Stimulated activated CD4-positive, alpha-beta T cell treated with anti-CD3 and anti-CD28 coated beads, TNF-alpha, amount 100 ng/mL, for 1 hour (primary cell): ENCODE measurements at places on chromosomes 5 and 9.
A peak's percentile ranks its signal among the peaks of the same experiment; 100 is the strongest.

DNA sequence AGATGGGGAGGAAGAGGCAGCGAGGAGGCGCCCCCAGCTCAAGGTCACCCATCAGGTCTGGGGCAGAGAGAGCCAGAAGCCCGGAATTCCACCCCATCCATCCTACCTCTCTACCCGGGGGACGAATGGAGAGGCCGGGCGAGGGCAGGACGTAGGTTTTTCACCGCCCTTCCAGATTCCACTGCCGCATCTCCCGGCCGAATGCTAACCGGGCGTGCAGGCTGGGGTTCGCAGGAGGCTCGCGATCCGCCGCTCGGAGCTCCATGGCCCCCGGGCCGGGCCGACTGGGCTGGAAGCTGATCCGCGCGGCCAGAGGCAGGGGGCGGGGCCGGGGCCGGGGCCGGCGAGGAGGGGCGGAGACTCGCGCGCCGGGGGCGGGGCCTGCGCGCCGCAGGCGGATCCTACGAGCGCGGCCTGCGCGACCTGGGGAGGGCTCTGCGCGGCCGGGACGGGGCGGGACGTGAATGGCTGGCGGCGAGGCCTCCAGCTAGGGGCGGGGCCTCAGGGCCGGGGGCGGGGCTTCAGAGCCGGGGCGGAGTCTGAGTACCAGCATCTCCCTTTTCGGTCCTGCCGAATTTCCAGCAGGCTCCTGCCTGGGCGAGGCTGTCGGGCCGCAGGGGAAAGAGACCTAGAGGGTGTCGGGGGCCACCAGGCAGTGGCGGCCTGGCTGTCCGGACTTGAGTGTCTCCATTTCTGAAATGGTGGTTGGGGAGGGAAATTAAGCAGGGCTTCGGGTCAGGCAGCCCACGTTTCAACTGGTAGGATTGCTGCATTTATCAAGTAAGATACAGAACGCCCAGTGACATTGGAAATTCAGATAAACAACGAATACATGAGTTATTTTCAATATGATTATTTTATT lies at the start of gene ST6GALNAC4:
TSS of gene ST6GALNAC4 (minus strand) at position 322 of the 862 bp plus-strand sequence. CDS start 622 bp downstream, outside the sequence.
- peak; percentile 98 for DNase-seq

DNA sequence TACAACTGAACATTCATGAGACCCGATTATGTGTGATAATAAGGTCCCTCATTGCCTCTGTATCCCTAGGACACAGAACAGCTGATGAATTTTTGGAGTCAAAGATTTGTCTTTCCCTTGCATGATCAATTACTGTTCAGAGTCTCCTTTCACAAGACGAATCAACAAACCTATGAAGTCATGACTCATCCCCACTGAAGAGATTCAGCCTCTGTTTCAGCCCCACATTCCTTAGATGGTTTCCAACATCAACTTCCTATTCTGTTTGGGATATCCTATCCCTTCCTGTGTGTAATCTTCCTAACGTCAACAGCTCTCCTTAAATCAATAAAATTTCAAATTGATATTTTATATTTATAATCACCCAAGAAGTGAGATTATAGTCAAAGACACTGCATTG lies 199.0 kb downstream of the DNAH5 start:
- no peak for DNase-seq

GRCh38 chr5:137069358-137069757 lies 429.8 kb downstream of the SPOCK1 start:
- DNase-seq: no peak

DNA sequence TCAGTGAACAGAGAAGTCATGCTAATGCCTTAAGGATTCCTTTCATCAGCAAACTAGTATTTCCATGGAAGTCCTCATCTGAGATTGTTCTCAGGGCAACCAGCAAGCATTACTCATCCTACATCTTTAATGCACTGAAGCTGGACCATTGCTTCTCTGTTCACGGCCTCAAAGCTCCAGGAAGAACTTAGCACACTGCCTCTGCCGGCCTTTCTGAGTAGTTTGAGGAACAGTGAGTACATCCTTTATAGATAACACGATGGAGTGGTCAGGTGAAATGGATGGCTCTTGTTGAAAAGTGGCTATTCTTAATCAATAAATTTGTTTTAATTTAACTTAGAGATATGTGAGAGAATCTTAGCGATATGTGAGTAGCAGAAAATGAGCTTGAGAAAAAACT lies 35.8 kb downstream of the MEGF10 start:
- no peak for DNase-seq

- no peak for DNase-seq
These were observed 326.7 kb upstream of the RFX3 start for GRCh38 chr9:3852545-3852944.

- DNase-seq: peak; percentile 72
These were observed 31.2 kb upstream of the AFAP1L1 start for GRCh38 chr5:149240354-149240998.

GRCh38 chr5:68749631-68750030 lies 344.2 kb upstream of the SLC30A5 start:
- no peak for DNase-seq

GRCh38 chr9:89606624-89607311 lies 2.0 kb downstream of the GADD45G start:
- DNase-seq: no peak

GRCh38 chr5:126189862-126190261 lies 233.3 kb upstream of the GRAMD2B start:
- no peak for DNase-seq

GRCh38 chr9:135001526-135001925 lies 83.8 kb upstream of the FCN1 start:
- no peak for DNase-seq

DNA sequence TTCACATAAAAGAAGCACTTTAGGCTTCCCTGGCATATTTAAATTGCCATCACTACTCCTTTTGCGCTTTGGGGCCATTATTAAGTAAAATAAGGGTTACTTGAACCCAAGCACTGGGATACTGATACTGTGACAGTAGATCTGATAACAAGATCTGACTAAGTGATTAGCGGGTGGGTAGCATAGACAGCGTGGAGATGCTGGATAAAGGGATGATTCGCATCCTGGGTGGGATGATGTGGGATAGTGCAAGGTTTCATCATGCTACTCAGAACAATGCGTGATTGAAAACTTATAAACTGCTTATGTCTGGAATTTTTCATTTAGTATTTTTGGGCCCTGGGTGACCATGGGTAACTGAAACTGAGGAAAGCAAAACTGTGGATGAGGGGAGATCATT lies 75.1 kb downstream of the PTTG1 start:
- no peak for DNase-seq

DNA sequence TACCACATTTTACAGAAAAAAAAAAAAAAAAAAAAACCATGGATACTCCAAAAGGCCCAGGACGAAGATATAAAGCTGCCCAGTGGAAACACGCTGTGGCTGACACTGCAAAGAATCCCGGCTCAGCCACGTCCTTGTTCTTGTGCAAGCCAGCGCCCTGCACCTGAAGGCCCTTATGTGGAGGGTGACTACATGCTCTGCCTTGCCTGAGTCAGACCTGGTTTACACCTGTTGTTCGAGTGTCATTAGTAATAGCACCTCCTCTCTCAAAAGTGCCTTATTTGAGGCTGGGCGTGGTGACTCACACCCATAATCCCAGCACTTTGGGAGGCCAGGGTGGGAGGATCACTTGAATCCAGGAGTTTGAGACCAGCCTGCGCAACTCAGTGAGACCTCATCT lies 54.3 kb upstream of the ZSWIM6 start:
- no peak for DNase-seq

- DNase-seq: no peak
These were observed 352.4 kb upstream of the ACTBL2 start for GRCh38 chr5:57834829-57835608.

DNA sequence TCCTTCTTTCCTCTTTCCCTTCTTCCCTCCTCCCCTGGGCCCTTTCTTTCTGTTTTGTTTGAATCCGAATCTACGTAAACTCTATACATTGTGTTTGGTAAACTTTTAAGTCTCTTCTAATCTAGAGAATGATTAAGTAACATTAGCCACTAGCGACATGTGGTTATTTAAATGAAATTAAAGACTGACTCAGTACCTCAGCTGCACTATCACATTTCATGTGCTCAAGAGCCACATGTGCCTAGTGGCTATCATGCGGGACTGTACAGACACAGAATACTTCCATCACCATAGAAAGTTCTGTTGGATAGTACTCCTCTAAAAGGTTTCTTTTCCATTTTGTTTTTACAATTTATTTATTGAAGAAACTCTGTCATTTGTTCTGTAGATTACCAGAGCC lies 29.0 kb downstream of the DCTN4 start:
- no peak for DNase-seq

- no peak for DNase-seq
These were observed 20.0 kb downstream of the PTPN3 start for GRCh38 chr9:109478051-109478563.

- DNase-seq: peak; percentile 87
These were observed at the start of gene CDC25C for GRCh38 chr5:138331449-138332368. TSS of gene CDC25C (minus strand) at chr5:138331804. CDS start at chr5:138331180, 624 bp downstream.

- DNase-seq: no peak
These were observed 92.3 kb downstream of the RPS23 start for GRCh38 chr5:82185851-82186250.

- DNase-seq: no peak
These were observed 127.9 kb upstream of the PTGER4 start for GRCh38 chr5:40551496-40552491.

GRCh38 chr9:96160866-96161265 lies 141.1 kb downstream of the HSD17B3 start:
- no peak for DNase-seq

DNA sequence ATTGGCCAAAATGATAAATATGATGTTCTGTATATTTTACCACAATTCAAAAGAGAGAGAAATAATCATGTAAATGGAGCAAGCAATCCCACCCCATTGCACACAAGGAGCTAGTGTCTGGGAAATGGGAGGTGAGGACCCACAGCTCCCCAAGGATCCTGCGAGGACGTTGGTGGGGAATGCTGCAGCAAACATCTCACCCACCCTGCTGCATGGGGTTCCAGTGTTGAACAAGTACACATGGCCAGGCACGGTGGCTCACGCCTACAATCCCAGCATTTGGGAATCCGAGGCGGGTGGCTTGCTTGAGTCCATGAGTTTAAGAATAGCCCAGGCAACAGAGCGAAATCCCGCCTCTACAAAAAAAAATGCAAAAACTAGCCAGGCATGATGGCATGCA lies 29.0 kb downstream of the STK10 start:
- DNase-seq: no peak

DNA sequence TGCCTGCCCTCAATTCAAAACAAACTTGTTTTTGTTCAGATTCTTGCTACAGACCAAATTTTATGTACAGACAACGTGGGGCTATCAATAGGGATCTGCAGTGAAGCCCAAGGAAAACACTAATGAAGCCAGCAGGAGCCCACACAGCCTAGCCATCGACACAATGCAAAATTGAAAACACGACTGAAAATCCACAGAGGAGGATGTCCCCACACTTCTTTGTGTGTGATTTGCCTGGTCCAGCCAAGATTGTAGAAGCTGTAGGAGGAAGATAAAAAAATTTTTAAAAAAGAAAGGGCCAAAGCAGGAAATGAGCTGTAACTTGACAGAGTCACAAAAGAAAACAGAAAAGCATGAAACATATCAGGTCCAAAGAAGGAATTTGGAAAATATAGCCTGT lies 34.8 kb downstream of the HTR4 start:
- DNase-seq: no peak

GRCh38 chr5:171405615-171406014 lies 13.8 kb upstream of the FGF18 start:
- no peak for DNase-seq

- DNase-seq: no peak
These were observed 62.4 kb downstream of the SERINC5 start for GRCh38 chr5:80193401-80193800.

DNA sequence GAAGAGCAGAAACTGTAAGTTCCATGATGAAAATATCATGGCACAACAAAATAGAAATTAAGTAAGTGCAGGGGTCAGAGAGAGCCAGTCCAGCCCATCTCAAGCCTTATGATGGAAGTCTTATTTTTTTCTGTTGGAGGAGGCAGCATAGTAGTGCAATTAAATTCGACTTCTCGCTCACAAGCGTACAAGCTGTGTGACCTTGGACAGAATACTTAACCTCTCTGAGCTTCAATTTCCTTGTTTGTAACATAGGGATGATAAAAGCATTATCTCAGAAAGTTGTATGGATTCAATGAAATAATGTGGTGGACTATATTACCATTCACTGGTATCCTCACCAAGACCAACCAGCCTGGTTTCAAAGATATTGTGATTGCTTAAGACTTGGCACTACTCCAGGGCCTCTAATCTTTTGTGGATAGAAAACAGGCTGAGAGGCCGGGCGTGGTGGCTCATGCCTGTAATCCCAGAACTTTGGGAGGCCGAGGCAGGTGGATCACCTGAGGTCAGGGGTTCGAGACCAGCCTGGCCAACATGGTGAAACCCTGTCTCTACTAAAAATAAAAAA lies 26.8 kb upstream of the MVB12B start:
- no peak for DNase-seq

- no peak for DNase-seq
These were observed 1.6 kb upstream of the OXCT1 start for GRCh38 chr5:41871852-41872251.
